ENCODE measurements at places on chromosomes 13 and 19.

- peak; percentile 69 for DNase-seq
Observed at GRCh38 chr13:99320693-99321481, 13.7 kb upstream of the GPR183 start.

DNA sequence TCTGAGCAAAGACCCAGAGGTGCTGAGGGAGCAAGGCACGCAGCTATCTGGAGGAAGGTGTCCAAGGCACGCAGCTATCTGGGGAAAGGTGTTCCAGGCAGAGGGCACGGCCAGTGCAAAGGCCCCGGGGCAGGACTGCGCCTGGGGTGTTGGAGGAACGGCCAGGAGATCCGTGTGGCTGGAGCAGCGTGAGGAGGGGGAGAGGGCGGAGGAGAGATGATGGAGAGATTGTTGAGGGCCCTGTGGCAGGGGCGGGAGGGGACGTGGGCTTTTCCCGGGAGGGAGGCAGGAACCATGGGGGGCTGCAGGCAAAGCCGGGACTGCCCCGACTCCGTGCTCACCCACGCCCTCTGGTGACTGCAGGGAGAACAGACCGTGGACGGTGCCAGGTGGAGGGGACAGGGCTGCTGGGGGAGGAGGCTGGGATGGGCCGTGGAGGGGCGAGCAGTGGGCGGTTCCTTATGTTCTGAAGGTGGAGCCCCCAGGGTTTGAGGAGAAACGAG, 13.3 kb upstream of the MISP start:
- no peak for DNase-seq

- DNase-seq: no peak
Observed at GRCh38 chr19:5897189-5897969, 6.2 kb downstream of the NDUFA11 start.

DNA sequence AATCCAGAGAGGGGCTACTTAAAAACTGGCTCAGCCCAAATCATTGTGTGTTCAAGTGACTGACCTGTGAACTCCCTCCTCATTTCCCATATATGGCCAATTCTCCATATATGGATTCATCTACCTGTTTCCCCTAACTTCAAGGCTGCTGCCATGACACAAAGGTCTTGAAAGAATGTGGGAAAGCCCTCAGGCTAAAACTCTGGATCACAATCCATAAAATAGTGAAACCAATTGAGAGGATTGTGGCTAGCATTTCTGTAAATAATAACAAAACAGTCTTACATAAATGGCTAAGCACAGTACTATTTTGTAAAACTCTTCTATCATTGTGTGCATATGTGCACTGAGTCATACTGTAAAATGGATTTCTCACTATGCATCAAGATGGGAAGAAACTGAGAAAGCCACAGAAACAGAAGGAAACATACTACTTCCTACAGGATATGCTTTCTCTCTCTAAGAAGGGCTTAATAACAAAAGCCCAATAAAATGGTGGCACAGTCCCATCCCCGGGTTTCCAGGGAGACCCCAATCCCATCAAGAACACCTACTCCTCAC, 80.5 kb downstream of the FOXO1 start:
- no peak for DNase-seq

- DNase-seq: no peak
Observed at GRCh38 chr13:32723987-32724386, 137.7 kb downstream of the PDS5B start.

DNA sequence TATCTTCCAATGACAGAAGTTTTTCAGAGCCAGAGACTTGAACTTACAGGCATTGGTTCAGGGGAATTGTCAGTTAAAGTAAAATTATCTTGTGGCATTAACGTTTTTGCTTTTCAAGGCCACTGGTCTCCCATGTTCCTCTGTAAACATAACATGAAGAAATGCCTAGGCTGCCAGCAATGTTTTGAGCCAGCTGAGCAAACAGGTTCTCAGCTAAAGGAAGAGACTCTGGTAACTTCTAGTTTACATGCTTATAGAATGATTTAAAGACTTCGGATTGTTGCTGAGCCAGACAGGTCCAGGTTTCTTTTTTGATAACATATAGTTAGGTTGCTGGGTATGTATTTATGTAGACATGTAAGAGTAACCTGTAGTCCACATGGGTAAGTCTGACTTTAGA, 35.7 kb downstream of the ZNF493 start:
- DNase-seq: no peak

DNA sequence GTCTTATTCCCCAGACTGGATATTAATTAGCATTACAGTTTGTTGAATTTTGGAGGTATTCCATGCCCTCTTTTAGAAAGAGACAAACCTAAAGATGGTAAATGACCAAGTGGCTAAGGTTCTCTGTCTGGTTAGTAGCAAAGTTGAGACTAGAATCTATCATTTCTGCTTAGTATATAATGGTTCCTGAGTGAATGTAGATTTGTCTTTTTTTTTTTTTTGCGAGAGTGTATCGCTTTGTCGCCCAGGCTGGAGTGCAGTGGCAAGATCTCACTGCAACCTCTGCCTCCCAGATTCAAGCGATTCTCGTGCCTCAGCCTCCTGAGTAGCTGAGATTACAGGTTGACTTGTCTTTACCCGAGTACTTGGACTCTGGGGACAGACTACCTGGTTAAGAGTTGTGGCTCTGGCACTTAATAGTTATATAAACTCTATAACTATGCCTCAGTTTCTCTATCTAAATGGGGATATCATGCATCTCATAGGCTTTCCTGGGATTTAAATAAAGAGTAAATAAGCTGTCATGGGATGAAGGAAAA, 2.7 kb downstream of the NAA16 start:
- DNase-seq: no peak

DNA sequence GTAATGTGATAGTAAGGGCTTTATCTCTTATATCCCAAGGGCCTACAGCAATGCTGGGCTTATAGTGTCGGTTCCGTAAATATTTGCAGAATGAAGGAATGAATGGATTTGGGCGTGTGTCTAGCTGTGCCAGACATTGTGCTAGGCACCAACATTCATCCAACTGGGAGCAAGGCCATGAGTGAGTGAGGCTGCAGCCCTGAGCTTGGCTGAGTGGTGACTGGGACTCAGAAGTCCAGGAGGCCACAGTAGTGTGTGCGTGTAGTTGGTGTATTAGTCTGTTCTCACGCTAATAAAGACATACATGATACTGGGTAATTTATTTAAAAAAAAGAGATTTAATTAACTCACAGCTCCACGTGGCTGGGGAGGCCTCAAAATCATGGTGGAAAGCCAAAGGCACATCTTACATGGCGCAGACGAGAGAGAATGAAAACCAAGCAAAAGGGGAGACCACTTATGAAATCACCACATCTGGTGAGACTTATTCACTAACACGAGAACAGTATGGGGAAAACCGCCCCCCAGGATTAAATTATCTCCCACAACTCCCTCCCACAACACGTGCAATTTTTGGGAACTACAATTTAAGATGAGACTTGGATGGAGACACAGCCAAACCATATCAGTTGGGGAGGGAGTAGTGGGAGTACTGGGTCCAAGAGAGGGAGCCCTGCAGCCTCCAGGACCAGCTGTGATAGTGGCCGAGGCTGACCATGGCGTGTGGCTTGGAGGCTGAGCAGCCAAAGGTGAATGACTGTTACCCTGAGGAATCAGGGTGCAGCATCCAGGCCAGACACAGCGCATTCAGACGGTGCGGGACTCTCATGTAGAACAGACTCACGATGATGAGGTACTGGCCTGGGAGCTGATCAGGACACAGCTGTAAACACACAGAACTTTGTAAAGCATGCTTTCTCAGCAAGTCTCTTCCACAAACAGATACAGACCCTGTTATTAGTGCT, 104.6 kb downstream of the TEX26 start:
- DNase-seq: no peak

DNA sequence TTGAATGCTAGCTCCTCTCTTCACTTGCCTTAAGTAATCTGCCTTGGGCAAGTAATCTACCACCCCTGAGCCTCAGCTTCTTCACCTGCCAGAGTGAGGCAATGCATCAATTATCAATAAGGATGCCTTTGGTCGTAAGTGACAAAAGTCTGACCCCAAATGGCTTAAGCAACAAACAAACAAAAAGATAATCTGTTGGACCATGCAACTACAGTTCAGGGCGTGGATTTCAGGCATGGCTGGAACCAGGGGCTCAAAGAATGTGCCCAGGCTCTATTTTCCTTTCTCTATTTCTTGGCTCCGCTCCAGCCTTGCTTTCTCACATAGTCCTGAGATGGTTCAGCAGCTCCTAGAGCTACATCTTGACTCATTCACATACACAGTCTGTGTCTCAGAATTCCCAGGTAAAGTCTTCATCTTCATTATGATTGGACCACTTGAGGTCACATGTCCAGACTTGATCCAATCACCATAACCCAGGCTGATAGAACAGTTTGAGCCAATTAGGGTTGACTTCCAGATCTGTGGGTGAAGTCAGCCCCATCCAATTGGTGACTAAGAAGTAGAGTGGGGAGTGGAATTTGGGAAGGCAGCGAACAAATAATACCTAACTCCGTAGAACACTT, 29.6 kb downstream of the ACSBG2 start:
- DNase-seq: no peak

DNA sequence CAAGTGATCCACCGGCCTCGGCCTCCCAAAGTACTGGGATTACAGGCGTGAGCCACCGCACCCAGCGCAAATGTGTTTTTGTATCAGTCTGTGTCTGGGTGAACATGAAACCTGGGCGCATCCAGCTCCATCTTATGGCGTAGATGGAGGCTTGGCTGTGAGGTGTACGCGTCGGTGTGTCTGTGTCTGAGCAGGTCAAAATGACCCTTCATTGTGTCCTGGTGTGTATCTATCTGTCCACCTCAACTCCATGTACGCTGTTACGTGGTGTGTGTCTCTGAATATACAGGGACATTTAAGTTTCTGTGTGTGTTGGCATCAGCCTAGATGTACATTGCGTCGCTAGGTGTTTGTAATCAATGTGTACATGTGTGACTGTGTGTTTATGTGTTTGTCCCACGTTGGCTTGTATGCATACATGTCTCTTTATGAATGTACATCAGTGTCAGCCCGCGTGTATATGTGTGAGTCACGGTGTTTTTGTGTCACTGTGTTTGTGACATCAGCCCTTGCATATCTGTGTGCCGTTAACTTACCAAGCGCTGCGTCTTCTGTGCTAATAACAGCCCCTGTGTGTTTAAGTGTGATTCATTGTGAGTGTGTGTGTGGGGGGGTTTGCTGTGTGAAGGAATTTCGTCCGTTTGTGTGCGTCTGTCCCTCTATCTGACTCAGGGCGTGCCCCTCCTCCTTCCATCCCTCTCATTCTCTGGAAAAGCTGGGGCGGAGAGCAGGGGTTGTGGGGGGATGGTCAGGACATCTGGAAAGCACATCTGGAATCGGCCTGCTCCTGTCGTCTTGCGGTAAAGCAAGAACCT, 6.4 kb downstream of the AXL start:
- DNase-seq: peak; percentile 99

DNA sequence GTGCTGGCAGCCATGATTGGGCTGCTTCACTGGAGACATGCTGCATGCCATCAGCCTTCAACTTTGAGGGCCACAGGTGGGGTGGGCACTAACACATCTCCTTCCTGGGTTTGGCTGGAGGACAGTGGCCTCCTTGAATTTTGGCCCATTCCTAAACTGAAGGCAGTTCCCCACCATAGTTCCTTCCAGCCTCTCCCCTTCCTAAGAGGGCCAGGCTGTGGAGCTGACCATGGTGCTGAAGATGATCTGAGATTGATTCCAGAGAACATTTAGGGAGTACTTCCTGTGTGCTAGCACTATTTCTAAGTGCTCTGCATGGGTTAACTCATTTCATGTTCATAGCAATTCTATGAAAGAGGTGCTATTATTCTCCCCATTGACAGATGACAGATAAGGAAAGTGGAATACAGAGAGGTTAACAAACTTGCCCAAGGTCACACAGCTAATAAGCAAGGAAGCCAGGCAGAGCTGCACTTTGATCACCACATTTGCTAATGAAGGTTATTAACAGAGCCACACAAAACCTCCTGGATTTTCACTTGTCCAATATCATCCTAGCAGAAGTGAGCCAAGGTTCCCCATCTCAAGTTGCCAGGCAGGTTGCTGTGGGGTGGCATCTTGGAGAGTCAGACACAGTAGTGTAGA, 175.3 kb downstream of the ZIC5 start:
- no peak for DNase-seq
